ENCODE measurements at places on chromosomes 3 and 15.

DNA sequence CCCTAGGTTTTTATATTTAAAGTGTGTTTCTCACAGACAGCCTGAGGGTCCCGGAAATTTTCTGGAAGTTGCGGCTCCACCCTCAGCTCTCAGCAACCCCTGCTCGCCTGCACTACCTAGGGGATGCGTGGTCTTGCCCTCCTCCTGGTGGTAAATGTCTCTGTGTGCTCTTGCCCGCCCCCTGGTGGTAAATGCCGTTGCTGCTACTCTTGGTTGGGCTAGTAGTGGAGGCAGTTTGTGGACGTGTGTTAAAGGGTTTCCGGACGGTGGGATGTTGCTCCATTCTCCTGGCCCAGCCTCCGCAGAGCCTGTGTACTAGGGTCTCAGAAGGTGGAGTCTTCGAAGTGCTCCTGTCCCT lies 27.4 kb downstream of the STOML1 start:
- no peak for DNase-seq

GRCh38 chr3:73225146-73225855 lies 163.8 kb downstream of the EBLN2 start:
- no peak for DNase-seq

DNA sequence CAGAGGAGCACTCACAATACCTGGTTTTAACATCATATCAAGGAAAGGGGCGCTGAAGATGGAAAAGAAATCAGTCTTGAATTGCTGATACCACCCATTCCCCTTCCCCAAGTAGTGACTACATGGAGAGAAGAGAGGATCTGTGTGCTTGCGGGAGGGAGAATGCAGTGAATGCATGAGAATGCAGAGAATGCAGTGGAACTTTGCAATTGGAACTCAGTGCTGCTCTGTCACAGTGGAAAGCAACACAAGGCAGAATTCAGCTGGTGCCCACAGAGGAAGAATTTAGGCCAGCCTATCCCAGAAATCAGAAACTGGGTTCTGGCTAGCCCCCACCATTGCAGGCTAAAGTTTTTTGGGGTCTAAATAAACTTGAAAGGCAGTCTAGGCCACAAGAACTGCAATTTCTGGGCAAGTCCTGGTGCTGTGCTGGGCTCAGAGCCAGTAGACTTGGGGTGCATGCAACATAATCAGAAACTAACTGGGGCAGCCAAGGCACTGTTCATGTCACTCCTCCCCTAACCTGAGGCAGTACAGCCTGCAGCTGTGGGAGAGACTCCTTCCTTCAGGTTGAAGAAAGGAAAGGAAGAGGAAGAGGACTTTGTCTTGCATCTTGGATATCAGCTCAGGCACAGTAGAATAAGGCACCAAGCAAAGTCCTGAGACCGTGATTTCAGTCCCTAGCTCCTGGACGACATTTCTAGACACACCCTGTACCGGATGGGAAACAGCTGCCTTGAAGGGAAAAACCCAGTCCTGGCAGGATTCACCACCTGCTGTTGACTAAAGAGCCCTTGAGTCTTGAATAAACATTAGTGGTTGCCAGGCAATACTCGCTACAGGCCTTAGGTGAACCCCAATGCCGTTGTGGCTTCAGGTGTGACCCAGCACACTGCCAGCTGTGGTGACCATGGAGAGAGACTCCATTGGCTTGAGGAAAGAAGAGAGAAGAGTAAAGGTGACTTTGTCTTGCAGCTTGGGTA lies 329.3 kb downstream of the TBL1XR1 start:
- no peak for DNase-seq

GRCh38 chr3:176987901-176988650 lies 209.2 kb downstream of the TBL1XR1 start:
- DNase-seq = no peak

DNA sequence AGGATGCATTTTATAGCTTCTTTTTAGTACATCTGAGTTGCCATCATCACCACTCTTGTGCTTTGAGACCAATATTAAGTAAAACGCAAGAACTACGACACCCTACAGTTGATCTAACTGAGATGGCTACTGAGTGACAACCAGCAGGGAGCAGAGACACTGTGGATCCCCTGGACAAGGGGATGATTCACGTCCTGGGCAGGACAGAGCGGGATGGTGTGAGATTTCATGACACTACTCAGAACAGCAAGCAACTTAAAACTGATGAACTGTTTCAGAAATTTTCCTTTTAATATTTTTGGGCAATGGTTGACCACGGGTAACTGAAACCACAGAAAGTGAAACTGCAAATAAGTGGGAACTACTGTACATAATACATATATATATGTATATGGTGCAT lies 299.2 kb downstream of the ADAMTS17 start:
- DNase-seq = no peak

GRCh38 chr15:36748366-36749115 lies 169.1 kb downstream of the CDIN1 start:
- DNase-seq = no peak

DNA sequence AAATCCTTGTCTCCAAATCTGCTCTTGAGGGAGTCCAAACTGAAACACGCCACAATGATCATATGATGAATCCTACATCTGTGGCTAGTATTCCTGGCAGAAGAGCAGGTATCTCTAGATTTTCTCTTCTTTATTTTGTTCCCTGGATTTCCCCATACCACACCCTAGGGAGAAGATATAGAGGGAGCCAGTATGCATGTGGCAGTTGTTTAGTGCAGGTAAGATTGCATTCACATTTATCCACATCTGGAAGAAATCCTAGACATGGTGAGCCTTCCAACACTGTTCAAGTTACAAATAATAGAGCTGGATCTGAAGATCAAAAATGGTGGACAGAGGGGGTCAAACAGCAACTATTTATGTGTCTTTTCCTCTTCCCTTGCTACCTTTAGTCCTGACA lies 316.7 kb downstream of the ZNF385D start:
- DNase-seq = no peak

- no peak for DNase-seq
Measured at GRCh38 chr3:25455441-25456132, 27.5 kb downstream of the RARB start.

- no peak for DNase-seq
Measured at GRCh38 chr15:69825941-69826818, 271.5 kb downstream of the TLE3 start.

DNA sequence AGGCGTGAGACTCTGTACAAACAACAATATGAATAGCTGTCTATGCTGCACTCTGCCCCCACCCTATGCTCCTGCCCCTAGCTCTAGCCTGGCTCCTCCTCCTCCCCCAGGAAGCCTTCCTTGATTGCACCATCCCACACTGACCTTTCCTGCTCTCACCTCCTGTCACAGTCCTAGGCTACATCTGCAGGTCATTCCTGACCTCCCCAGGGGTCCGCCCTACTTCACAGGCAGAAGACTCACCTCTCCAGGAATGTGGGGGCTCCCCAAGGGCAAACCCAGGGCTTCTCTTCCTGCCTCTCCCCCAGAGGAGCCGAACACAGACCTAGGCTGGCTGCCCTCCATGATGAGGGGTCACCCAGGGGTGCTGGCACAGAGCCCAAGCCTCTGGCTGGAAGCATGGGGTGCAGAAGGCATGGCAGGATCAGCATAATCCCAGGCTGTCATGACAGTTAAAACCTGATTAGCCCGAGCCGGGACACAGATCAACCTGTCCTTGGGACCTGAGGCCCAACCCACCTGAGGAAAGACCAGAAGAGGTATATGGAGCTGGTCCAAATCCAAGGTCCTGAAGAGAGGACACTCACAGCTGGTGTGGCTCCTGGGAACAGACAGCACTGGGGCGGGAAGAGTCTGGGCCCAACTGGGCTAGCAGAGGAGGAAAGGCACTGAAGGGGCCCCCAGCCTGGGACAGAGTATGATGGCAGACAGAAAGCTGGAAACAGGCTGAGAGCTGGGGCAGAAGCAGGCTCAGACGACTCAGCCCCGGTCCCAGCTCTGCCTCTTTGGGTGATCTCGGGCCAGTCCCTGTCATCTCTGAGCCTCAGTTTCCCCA lies 5.9 kb downstream of the SEMA7A start:
- DNase-seq = no peak

GRCh38 chr3:37920156-37920699 lies 58.5 kb downstream of the CTDSPL start:
- DNase-seq = no peak

DNA sequence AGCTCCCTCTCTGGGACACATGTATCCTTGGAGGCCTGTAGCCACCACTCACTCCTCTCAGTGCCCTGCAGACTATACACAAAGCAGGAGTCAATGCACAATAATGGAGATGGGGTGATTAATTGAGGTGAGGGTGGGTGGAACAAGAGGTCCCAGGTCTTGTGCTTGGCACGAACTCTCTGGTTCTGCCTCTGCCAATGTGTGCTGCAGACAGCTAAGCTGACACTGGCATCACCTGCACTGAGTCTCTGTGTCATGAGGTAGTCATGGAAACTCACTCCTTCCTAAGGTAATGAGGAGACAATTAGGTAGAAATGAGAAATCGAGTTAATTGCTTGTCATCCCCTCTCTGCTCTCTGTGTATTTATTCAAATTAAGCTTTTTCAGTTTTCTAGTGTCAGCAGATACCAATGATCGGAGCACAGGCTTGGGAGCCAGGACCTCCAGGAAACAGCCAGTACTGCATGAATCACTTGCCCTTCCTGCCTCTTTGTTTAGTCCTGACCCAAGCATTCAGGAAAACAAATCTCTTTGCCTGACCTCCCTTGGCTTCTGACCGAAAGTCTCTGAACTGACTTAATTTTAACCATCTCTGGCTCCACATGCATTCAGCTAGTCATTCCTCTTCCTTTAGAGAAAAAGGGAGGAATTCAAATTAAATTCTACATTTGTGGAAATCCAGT lies 56.7 kb downstream of the DRD3 start:
- DNase-seq = no peak

- DNase-seq = no peak
Measured at GRCh38 chr3:16056217-16056616, 118.3 kb upstream of the GALNT15 start.

- no peak for DNase-seq
Measured at GRCh38 chr3:69815970-69816369, 76.7 kb downstream of the MITF start.

GRCh38 chr3:143132246-143132980 lies 12.8 kb downstream of the CHST2 start:
- DNase-seq = no peak

- no peak for DNase-seq
Measured at GRCh38 chr3:139571711-139572110, 32.2 kb upstream of the RBP1 start.

DNA sequence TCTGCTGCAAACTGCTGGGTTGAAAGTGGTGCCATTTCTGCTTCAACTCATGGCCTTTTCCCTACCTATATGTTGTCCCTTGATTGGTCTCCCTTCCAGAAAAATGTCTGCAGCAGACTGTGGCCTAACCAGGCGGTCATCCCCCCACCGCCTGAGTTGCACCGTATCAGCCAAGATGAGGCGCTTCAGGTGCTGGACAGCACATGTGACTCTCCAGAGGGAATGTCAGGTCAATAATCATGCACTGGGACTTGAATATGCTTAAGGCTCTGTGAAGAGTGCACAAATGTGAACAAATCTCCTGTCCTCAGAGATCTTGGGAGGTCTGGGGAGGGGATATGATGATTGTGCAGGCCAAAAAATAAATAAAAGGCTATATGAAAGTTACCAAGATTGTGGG lies 32.2 kb downstream of the LRTM1 start:
- DNase-seq = no peak

- DNase-seq = no peak
Measured at GRCh38 chr3:194265996-194266964, 84.8 kb downstream of the CPN2 start.

DNA sequence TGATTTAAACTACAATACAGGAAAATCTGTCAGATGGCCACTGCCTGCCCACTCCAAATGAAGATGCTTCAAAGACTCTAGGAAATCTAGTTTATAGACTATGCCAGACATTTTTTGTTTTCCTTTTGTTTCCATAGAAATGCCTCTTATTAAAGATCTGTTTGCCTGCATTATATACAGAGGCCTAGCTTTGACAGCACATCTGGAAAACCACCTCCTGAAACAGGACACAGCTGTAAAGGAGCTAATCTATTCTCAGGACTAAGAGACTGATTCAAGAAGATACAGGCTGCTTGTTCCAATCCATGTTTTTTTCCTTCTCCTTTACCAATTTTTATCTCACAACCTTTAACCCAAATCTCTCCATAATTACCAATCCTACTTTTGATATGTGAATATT lies 75.3 kb upstream of the STRIT1 start:
- DNase-seq = no peak

DNA sequence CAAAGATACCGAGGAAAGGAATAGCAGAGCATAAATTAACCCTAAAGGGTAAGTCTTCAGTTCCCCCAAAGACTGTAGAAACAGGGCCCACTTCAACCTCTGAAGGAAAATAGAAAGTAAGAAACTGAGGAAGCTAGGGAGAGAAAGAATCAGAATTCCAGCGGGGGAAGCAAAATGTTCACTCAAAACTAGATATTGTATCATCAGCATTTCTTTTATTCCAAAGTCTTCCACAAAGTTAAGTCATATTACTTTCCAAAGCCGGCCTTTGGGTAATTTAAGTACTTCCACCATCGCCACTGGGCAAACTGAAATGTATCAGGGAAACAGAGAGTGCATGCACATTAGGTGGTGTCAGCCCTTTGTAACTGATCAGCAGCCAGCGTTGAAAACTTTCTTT lies 88.3 kb downstream of the RSL24D1 start:
- no peak for DNase-seq

GRCh38 chr3:43005981-43006380 lies 26.9 kb downstream of the GASK1A start:
- no peak for DNase-seq

- DNase-seq = no peak
Measured at GRCh38 chr3:160009525-160009924, 20.9 kb downstream of the IL12A start.

DNA sequence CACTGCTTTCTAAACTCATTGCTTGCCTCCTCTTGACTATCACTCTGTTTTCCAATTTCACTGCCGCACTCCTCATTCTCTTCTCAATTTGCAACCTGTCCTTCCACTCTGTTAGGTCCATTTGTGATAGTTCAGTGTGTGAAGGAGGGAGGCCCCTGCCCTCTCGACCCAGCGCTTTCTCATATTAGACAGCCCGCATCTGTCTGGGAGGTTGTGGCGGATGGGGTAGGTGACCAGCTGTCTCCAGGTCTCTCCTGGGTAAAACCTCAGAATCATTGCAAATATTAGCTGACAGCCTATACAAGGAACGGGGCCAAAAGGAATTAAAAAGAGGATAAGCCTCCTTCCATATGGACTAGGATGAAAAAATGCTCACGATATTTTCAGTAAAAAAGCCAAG lies 358.3 kb downstream of the SHQ1 start:
- no peak for DNase-seq

DNA sequence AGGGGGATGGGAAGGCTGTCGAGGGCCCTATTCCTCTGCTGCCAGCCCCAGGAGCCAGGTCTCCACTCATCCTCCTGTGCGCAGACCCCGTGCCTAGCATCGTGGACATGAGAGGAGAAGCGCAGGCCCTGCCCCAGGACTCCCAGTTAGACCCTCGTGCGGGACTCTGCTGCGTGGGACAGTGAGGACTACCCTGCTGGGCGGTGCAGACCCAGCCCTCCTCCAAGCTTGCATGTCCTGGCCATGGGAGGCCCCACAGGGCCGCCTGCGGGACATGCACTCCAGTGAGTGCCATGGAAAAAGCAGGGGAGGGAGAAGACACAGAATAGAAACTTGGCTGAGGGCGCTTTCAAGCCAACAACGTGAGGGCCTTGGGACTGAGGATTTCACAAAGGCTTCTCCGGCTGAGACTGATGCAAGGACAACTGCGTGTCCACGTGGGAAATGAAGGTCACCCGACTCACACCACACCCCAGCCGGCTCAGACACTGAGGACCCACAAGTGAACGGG lies 62.6 kb upstream of the IQSEC1 start:
- DNase-seq = no peak

GRCh38 chr3:64884536-64884935 lies 196.7 kb upstream of the ADAMTS9 start:
- no peak for DNase-seq

GRCh38 chr3:125052624-125053303 lies 3.0 kb downstream of the HEG1 start:
- peak; percentile 71 for DNase-seq

All from fibroblast of skin of left biceps (primary cell).